Foreskin fibroblast (primary cell): ENCODE measurements at places on chromosomes 1 and 21.

DNA sequence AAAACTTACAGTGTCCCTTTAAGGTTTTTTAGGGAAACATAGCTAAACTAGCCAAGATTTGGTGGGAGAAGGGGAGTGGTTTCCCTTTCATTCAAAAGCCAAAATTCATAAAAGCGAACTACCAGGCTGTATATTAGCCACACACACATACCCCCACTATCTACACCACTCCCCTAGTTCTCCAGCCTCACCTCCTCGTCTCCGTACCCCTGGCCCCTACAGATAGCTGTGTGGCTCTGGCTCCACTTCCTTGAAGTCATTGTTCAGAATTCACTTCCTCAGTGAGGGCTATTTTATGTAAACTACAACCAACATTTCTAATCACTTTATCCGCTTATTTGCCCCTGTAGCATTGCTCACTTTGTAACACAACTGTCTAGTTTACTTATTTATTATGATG lies 5.3 kb upstream of the DPH5 start:
- DNase-seq, result no peak

DNA sequence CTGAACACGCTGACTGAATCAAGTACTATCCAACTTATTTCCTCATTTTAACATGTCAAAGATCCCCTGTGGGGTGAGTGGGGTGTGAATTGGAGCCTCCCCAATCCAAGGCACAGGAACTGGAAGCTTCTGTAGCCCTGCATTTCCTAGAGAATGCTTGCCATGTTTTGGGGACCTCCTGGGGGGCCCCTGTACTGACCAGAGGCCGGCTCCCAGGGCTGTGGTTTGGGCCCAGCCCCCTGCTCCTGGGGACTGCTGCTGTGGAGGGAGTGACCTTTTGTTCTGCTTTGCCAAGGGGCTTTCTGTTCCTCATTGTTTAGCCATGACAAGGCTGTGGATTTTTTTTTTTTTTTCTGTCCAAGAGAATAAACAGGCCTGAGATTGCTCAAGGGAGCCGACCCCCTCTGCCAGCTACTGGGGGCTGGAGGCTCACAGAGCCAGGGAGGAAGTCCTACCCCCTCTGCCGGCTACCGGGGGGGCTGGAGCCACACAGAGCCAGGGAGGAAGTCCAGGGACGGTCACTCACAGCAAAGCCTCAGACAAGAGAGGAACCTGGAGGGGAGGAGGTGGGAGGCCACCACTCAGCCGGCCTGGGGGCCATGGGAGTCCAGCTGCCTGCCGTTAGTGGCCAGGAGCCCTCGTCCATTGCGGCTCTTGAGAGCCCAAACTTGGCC lies 17.4 kb downstream of the TNFRSF1B start:
- peak; percentile 66 for DNase-seq

DNA sequence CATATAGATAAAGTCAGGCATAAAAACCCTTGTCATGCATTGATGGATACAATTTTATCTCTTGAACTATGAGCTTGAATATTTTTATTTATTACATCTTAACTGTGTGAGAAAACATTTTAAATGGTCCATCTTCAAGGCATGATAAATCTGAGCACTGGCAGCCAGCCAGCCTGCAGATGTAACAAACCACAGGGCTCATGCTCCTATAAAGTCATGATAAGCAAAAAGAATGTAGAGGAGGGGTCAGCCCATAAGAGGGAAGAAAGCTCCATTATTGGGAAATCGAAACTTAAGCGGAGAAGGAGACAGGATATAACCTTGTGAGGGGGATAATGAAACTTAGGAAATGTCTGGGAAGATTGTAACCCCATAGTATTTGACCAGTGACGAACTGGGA lies 839.0 kb downstream of the LRRIQ3 start:
- no peak for DNase-seq

- DNase-seq, result peak; percentile 57
These were observed 22.2 kb upstream of the HPDL start for GRCh38 chr1:45304311-45305081.

GRCh38 chr1:108142773-108143394 lies 57.3 kb downstream of the SLC25A24 start:
- DNase-seq, result no peak

DNA sequence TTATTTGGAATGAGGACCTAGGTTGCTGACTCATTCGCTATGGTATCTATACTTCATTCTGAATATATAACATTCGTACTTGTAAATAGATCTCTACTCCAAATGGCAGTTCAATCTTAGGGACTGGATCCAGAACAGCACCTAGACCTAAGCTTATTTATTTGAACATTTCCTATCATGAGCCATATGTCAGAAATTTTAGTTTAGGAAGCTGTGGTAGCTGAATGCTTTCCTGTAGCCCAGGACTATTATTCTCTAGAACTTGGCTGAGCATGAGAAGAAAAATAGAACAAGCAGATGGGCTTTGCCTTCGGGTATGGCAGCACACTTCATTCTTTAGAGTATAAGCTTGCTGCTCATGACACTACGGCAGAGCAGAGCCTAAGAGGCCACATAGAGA lies 1114.4 kb upstream of the B3GALT2 start:
- no peak for DNase-seq

DNA sequence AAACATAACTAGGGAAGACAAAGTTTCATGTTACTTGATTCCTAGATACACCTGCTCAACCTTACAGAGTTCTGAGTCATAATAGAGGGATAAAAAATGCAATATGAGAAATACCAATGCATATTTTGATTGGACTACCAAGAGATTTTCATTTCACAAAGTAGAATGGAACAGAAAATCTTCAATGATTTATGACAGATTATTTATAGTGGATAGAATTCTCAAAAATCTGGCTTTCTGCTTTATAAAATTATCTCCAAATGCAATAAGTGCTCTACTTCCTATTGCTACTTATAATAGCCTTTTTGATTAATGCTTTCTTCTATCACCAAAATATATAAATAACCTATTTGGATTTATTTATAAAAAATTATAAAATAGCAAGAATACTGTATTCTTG lies 18.9 kb upstream of the ATP6V1G3 start:
- no peak for DNase-seq

- DNase-seq, result no peak
These were observed 2.2 kb downstream of the CERS2 start for GRCh38 chr1:150972417-150972940.

- no peak for DNase-seq
These were observed 449.0 kb downstream of the MATN1 start for GRCh38 chr1:30274173-30274970.

- DNase-seq, result peak; percentile 57
These were observed 235.4 kb downstream of the CENPF start for GRCh38 chr1:214838351-214838750.

- DNase-seq, result no peak
These were observed 33.8 kb downstream of the CNIH4 start for GRCh38 chr1:224390517-224390916.

DNA sequence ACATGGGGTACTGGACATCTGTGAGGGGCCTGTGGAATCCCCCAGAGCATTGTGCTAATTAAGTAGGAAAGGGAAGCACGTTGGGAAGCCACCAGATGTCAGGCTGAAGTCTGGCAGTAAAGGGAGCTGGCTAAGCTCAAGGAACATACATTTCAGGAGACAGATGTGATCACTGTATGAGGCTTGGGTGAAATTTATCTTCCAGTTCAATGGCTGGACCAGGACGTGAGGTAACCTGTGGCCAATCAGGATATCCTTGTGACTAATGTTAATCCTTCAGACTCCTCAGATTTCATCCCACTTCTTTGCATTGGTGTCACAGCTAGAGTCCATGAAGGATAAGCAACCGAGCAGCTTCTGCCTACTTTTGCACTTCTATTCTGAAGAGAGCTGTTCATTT lies 110.2 kb upstream of the APP start:
- DNase-seq, result no peak

- peak; percentile 64 for DNase-seq
These were observed 62.6 kb downstream of the ALG14 start for GRCh38 chr1:95010158-95010557.

DNA sequence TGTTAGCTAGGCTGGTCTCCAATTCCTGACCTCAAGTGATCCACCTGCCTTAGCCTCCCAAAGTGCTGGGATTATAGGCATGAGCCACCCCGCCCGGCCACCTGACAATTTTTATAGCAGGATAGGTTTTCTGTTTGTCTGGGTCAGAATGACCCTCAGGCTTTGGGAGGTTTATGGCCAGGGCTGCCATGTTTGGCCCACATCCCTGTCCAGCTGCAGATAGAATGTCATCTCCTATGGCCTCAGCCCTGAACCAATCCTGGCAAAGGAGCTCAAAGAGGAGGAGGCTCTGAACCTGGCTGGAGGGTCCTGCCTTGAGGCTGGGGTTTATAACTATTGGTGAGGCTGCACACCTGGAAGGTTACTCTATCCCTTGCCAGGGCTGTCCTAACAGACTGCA lies 83.0 kb downstream of the HMGB4 start:
- no peak for DNase-seq

- peak; percentile 59 for DNase-seq
These were observed 228.8 kb upstream of the KAZN start for GRCh38 chr1:14369526-14370213.

DNA sequence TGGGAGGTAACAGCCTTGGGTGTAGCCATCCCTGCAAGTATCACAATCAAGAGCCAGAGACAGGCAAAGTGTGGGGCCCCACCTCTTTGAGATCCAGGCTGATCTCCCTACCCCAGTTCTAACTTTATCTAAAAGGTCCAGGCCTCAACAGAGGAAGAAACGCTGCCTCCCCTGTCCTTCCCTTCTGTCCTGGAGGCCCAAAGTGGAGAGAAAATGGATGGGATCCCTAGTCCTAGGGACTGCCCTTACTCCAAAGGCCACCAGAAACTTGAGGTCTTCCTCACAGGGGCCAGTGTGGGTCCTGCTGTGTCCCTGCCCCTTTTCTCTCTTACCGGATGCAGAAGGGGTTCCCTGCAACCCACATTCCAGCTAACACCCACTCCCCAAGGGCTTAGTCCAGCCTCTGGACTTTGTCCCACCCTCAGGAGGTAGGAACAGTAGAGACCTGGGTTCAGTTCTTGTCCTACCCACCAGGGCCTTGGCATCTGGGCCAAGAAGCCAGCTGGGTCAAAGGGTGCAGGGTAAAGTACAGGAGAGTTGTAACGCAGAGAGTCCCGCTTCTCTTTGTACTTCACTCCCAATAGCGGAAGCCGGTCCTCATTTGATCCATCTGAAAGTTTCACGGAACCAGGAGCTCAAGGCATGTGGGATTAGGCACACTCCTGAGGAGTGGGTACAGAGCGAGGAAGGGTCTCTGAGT lies 1.9 kb downstream of the HDGF start:
- DNase-seq, result peak; percentile 53

DNA sequence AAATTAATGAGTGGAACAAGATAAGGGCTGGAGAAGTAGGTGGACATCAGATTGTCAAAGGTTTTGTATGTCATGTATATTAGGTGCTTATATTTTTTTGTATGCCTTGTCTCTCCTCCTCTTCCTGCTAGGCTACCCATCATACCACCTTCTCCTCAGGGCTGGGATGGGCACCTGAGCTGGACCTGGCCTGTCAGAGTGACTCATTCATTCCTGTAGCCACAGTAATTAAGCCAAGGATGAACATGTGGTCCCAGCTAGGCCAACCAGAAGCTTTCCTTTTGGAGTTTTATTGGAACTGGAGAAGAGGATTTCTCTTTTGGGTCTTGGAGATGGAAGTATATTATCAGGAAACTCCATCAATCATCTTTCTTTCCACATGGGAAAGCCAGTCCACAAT lies 21.2 kb downstream of the PTGS2 start:
- DNase-seq, result no peak

- DNase-seq, result no peak
These were observed 65.2 kb downstream of the TMCO4 start for GRCh38 chr1:19734472-19734999.

- DNase-seq, result no peak
These were observed 14.2 kb downstream of the VPS13D start for GRCh38 chr1:12244078-12244477.

DNA sequence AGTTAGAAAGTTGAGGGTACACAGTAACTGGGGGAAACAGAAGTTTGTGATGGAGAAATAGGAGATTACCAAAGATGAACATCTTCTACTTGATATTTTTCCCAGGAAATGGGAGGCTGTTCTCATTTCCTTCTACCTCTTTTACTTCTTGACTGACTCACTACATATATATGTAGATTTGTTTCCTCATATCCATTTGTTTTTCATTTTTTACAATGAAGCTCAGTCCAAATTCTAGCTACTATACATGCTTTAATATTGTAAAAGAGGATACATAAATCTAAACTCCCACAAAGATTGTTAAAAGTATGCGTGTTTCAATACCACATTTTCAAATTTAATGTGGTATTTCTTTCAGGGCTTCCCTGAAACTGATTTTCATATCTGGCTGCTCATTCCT lies 366.6 kb upstream of the NCAM2 start:
- no peak for DNase-seq

DNA sequence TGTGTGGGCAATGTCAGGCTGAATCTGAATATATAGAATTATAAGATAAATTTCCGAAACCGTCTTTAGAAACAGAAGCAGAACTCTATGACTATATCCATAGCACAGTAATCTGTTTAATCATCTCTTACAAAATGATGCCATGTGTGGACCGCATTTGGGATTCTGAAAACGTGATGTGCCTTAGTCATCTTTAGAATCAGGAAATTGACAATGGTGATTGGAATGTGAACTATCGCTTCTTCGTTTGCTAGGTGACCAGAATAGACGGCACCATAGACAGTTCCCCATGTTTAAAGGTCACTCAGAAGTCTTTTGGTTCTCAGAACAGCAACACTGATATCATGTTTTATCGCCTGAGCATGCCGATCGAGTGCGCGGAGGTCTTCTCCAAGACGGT lies 300.3 kb downstream of the ZP4 start:
- no peak for DNase-seq

DNA sequence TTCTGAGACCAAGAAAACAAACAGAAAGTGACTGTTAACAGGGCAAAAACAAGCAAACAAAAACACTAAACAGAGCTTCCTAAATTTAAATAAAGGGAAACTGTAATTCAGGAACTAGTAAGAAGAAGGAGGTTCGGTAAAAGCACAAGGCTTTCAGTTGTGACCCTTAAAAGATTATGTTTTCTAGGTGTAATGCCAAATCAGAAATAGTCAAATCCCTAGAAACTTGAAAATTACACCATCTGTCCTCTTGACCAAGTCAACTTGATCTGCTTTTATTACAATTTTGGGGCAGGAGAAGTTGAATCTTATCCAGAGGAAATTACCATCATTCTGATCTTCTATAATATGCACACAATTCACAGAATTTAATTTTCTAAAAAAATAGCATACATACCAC lies 754.0 kb upstream of the ADGRL4 start:
- peak; percentile 8 for DNase-seq

GRCh38 chr1:145891143-145891542 lies 5.5 kb upstream of the ANKRD35 start:
- no peak for DNase-seq

- no peak for DNase-seq
These were observed 128.0 kb upstream of the DPYD start for GRCh38 chr1:98048751-98049325.

DNA sequence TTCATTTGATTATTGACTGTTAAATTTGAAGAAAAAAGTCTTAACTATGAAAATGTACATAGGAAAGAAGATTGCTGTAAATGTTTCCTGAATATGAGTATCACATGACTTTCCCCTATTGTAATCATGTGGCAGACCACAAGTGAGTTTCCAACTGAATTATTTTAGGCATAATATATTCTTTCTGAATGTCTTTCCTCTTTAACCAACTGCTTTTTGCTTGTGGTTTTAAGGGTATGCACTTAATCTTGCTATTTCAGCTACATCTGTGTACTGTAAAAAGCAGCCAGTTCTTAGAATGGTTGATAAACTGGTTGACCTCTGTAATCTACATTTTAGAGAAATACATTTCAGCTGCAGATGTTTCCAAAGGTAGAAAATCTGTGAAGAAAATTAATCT lies 400.7 kb downstream of the NEGR1 start:
- DNase-seq, result no peak
